Tibial nerve (tissue), 4 donors: ENCODE measurements at places on chromosomes 1 and 21. TPM values are rescaled to one million over a fixed set of nuclear protein-coding genes. Genes with fewer than 3 reads are reported as not detected.

The LCE3D gene
- not detected for total RNA-seq

The PLCH2 gene
- total RNA-seq: 0.22 TPM

The CSF3R gene
- 21.6 TPM for total RNA-seq

The SPSB1 gene
- 28.4 TPM for total RNA-seq

The KCNN3 gene
- 0.30 TPM for total RNA-seq

The APCS gene
- not detected for total RNA-seq

The KDF1 gene
- not detected for total RNA-seq

The IGSF8 gene
- total RNA-seq: 42.6 TPM

The S100A7A gene
- total RNA-seq: not detected

The SAMSN1 gene
- total RNA-seq: 13.5 TPM

The SUMO3 gene
- total RNA-seq: 61.8 TPM

The PTPN14 gene
- total RNA-seq: 37.5 TPM

The FLG2 gene
- total RNA-seq: not detected

The COL24A1 gene
- 1.0 TPM for total RNA-seq

The IRF6 gene
- 1.5 TPM for total RNA-seq

The RIPK4 gene
- 0.66 TPM for total RNA-seq

The NPHS2 gene
- total RNA-seq: not detected

The FCRL2 gene
- 0.21 TPM for total RNA-seq

The CHI3L2 gene
- 5.5 TPM for total RNA-seq

The KCNQ4 gene
- total RNA-seq: 2.1 TPM

The CA6 gene
- not detected for total RNA-seq

The STRIP1 gene
- total RNA-seq: 39.6 TPM

The KCNA2 gene
- total RNA-seq: 22.0 TPM

The SHISAL2A gene
- total RNA-seq: 1.2 TPM

The TIPRL gene
- 17.7 TPM for total RNA-seq

The PRXL2B gene
- 17.1 TPM for total RNA-seq

The SCAMP3 gene
- total RNA-seq: 54.5 TPM

The DISC1 gene
- total RNA-seq: 39.0 TPM

The ALPL gene
- total RNA-seq: 4.2 TPM

The GPX7 gene
- total RNA-seq: 15.9 TPM

The CDK11B gene
- 12.6 TPM for total RNA-seq

The SRSF10 gene
- total RNA-seq: 113 TPM

The SELENBP1 gene
- total RNA-seq: 119 TPM

The FCRL4 gene
- not detected for total RNA-seq

The REN gene
- not detected for total RNA-seq

The ANGPTL3 gene
- not detected for total RNA-seq

The PADI4 gene
- total RNA-seq: not detected

The LCE3E gene
- total RNA-seq: not detected

The NTNG1 gene
- total RNA-seq: 1.4 TPM

The KCNJ15 gene
- 0.39 TPM for total RNA-seq
